ENCODE measurements at places on chromosomes 3 and 15.
A peak's percentile ranks its signal among the peaks of the same experiment; 100 is the strongest.

GRCh38 chr3:32391643-32392535 lies at the start of gene CMTM7:
TSS of gene CMTM7 (plus strand) at chr3:32391853. CDS start at chr3:32391907, 54 bp downstream.
- peak; percentile 87 for DNase-seq

DNA sequence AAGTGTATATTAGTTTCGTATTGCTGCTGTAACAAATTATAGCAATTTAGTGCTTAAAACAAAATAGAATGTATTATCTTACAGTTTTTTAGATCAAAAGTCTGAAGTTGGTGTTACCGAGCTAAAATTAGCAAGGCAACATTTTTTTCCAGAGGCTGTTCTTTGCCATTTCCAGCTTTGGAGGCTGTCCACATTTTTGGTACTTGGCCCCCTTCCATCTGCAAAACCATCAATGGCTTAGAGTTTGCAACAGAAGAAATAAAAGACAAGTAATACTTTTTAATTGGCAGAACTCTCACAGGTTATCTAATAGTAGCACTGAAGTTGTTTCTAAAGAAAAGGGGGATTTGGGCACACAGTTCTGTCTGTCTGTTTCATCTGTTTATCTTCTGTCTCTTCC lies 1248.5 kb downstream of the ROBO1 start:
- no peak for DNase-seq

DNA sequence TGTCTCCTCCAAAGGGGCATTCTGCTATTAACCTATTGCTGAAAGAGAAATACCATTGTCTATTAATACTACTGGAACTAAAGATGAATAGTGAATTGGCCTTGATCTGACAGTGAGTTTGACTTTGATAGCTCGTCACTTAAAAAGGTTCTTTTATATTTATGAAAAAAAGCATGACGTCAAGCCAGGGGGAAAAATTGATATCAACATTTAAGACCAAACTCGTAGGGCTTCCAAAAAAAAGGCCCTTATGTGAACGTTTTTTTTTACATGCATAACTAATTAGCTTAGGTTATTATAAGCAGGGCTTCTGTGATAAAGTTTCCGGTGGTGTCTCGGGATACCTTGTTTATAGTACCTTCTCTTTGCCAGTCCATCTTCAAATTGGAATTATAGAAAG lies 63.3 kb upstream of the SAMMSON start:
- no peak for DNase-seq

DNA sequence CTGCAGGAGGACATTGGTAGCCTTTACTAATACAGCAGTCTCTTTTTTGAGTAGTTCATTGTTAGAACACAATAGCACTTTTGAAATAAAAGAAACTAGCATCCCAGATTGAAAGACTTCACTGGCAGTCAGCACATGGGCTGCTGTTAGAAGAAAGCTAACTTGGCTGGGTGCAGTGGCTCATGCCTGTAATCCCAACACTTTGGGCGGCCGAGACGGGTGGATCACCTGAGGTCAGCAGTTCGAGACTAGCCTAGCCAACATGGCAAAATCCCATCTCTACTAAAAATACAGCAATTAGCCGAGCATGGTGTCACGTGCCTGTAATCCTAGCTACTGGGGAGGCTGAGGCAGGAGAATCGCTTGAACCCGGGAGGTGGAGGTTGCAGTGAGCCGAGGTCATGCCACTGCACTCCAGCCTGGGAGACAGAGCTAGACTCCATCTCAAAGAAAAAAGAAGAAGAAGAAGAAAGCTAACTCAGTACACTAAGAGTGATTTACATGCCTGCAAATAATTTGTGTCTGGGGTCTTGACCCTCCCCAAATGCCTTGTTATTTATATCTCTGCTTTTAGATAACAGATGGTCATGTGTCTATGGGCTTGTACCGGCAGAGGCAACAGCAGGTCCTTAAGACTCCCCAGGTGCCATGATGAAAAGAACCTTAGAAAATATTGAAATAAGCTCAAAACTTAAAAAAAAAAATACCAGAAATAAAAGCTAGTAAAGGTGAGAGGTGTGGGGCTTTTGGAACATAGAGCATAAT lies 9.7 kb downstream of the TPM1 start:
- no peak for DNase-seq

- DNase-seq: no peak
Measured at GRCh38 chr3:9146367-9147071, 102.9 kb downstream of the SRGAP3 start.

- DNase-seq: no peak
Measured at GRCh38 chr3:122183893-122184590, 574 bp downstream of the CASR start.

DNA sequence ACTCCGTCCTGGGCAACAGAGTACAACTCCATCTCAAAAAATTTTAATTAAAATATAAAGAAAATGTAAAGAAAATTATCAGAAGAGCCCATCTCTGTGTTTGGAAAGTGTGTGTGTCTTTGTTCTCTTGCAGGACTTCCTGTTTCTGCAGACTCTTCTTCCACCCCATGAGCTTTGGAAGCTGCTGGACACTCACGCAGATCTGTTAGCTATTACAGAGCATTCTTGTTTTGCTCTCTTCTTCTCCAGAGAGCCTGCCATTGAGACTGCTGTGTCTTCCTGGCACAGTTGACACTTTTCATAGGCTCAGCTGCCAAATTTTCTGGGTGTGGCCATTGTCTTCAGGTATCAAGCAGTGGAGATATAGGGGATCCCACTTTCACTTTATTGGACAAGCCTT lies 6.0 kb upstream of the CCR8 start:
- no peak for DNase-seq

GRCh38 chr15:73984208-73984979 lies 7.7 kb downstream of the STOML1 start:
- DNase-seq: no peak

GRCh38 chr3:101976473-101976872 lies 127.2 kb downstream of the NFKBIZ start:
- no peak for DNase-seq

DNA sequence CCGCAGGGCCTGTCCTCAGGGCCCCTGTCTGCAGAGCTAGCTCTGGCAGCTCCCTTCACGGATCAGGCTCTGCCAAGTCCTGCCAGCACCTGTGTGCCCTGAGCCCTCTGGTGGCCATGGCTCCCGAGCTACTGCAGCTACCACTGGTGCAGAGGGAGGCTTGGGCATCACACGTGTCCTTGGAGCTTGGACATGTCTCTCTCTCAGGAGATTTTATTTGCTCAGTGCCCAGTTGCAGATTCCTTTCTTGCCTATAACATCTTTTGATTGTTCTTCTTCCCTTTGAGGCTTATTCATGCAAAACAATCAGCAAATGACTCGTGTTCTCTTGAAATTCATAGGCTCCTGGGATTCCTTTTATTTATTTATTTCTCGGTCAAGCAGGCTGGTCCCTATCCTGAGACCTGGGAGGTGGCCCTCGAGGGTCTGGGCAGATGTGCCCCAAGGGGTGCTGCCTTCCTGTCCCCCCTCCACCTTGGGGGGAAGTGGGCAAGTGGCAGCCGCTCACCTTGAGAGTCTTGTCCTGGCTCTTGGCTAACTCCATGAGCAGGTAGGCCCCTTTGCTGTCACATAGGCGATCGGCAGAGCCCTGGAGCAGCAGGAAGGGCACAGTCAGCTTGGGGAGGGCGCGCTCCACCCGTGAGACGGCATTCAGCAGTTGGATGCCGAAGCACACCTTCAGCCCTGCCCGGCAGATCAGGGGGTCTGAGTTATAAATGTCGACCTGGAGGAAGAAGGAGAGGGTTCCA lies 21.9 kb downstream of the ABTB1 start:
- DNase-seq: peak; percentile 71

- DNase-seq: peak; percentile 22
Measured at GRCh38 chr3:13114811-13115575, 41.8 kb upstream of the IQSEC1 start.

Measured in lower lobe of right lung (tissue), 2 donors.